ENCODE measurements at places on chromosomes 3 and 15.
A peak's percentile ranks its signal among the peaks of the same experiment; 100 is the strongest.

GRCh38 chr15:44319385-44319784 is 30.9 kb downstream of the GOLM2 start:
- H3K27ac ChIP-seq = no peak overlapping the region
- no peaks in the 10 kb centered on the region for H3K36me3 ChIP-seq
- no peak for DNase-seq
- H3K27me3 ChIP-seq = no peaks in the 10 kb centered on the region
- no peak overlapping the region for H3K4me3 ChIP-seq

DNA sequence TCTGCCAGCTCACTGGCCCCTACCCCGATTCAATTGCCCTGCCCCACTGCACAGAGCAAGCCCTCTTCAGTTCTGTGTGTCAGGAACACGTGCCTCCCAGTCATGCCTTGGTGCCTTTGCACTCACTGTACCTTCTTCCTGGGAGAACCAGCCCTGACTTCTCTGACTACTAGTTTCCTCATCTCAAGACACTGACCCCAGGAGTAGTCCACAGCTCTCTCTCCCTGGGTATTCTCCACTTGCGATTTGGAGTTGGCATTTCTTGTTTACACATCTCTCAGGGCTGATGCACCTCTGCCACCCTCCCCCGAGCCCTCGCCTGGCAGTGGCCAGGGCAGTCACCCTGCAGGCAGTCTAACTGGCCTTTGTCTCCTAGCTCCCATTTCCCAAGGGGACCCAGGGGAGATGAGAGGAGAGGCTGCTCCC is 5.7 kb downstream of the CISH start:
- H3K4me1 ChIP-seq = peaks cover 52% of the 10 kb centered on the region
- peaks cover 92% of the 10 kb centered on the region for H3K36me3 ChIP-seq
- H3K27me3 ChIP-seq = no peaks in the 10 kb centered on the region
- no peak for DNase-seq

DNA sequence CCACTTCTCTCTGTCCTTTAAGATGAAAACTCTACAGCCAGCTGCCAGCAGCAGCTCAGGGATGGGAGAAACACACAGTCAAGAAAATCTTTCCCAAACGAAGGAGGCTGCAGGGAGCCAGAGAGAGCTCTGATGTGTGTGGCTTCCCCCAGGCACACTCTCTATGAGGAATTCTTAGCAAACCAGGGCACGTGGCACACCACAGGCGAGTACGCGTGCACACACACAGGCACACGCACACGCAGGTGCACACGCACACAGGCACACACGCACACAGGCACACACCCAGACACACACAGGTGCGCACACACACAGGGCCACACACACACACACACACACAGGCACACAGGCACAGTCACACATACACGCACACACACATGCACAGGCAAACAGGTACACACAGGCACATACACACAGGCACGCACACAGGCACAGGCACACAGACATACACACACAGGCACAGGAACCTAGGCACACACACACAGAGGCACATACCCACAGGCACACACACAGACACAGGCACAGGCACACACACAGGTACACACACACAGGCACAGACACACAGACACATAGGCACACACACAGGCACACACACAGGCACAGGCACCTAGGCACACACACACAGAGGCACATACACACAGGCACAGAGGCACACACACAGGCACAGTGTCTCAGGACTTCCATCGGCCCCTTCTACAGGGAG is 91.5 kb upstream of the ATP2B2 start:
- no peaks in the 10 kb centered on the region for H3K36me3 ChIP-seq
- no peak overlapping the region for H3K4me3 ChIP-seq
- no peaks in the 10 kb centered on the region for H3K4me1 ChIP-seq
- no peak overlapping the region for H3K27ac ChIP-seq
- H3K27me3 ChIP-seq = peaks cover 4% of the 10 kb centered on the region

- DNase-seq = no peak
- no peaks in the 10 kb centered on the region for H3K36me3 ChIP-seq
- H3K4me3 ChIP-seq = no peak overlapping the region
- H3K27ac ChIP-seq = no peak overlapping the region
Measured at GRCh38 chr3:170840291-170840859, 29.6 kb downstream of the RPL22L1 start.

- DNase-seq = no peak
- peaks cover 52% of the 10 kb centered on the region for H3K4me1 ChIP-seq
- H3K27me3 ChIP-seq = peaks cover 2% of the 10 kb centered on the region
- H3K27ac ChIP-seq = no peak overlapping the region
- peaks cover 26% of the 10 kb centered on the region for H3K36me3 ChIP-seq
Measured at GRCh38 chr3:113535898-113536297, 3.5 kb downstream of the SIDT1 start.

- no peaks in the 10 kb centered on the region for H3K36me3 ChIP-seq
- DNase-seq = no peak
- H3K27me3 ChIP-seq = peaks cover 3% of the 10 kb centered on the region
- peak overlapping the region; percentile 44 for H3K27ac ChIP-seq
- H3K4me1 ChIP-seq = peaks cover 17% of the 10 kb centered on the region
Measured at GRCh38 chr3:184656829-184657681, 54.8 kb downstream of the MAGEF1 start.

- peaks cover 4% of the 10 kb centered on the region for H3K27me3 ChIP-seq
- H3K27ac ChIP-seq = peak overlapping the region; percentile 9
- DNase-seq = no peak
Measured at GRCh38 chr3:177589911-177590381, 392.7 kb upstream of the TBL1XR1 start.

DNA sequence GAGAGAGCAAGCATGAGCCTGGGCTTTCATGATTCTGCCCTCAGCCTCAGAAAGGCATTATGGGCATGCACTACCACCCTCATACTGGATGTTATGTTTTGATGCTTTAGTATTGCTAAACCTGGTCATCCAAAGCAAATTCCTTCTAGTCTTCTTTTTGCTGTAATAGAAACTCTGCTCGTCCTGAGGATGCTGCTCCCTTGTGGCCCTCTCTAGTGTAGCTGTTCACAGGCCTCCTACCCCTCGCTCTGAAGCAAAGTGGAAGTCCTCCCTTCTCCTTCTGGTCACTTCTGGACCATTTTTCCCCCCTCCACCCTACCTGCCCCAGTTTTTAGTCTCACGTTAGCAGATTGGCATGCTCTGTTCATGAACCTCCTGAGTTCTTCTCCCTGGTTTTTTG is 22.9 kb upstream of the CCNL1 start:
- no peak overlapping the region for H3K4me3 ChIP-seq
- no peak overlapping the region for H3K27ac ChIP-seq
- no peaks in the 10 kb centered on the region for H3K27me3 ChIP-seq
- peaks cover 77% of the 10 kb centered on the region for H3K36me3 ChIP-seq

- DNase-seq = no peak
- no peak overlapping the region for H3K4me3 ChIP-seq
- no peaks in the 10 kb centered on the region for H3K36me3 ChIP-seq
- H3K27me3 ChIP-seq = peaks cover 2% of the 10 kb centered on the region
- H3K27ac ChIP-seq = no peak overlapping the region
Measured at GRCh38 chr3:102132370-102132769, 283.1 kb downstream of the NFKBIZ start.

Measured in activated T-helper 2 cell treated with anti-CD3 and anti-CD28 coated beads, Interferon-gamma antibody, Interleukin-2, Interleukin-4, amounts not matched to agents 10 μg/mL and 5 μg/mL and 100 μg/mL, durations not matched to agents 14 hours and 24 hours and 36 hours (primary cell).